ENCODE measurements at places on chromosomes 5 and 9. TPM values are rescaled to one million over a fixed set of nuclear protein-coding genes. Genes with fewer than 3 reads are reported as not detected.

The KIF4B gene
- total RNA-seq = 0.33 TPM

The GNA14 gene
- total RNA-seq = 4.3 TPM

The GPX8 gene
- total RNA-seq = 58.7 TPM

The ELAVL2 gene
- 37.8 TPM for total RNA-seq

The GRXCR2 gene
- not detected for total RNA-seq

The SLC38A9 gene
- total RNA-seq = 52.8 TPM

The RMRP gene
- 5,655 TPM for total RNA-seq

The BTNL8 gene
- total RNA-seq = not detected

The OR13J1 gene
- not detected for total RNA-seq

The SDHA gene
- total RNA-seq = 115 TPM

The C6 gene
- 0.55 TPM for total RNA-seq

The OCLN gene
- total RNA-seq = 19.7 TPM

The CFAP77 gene
- total RNA-seq = 0.66 TPM

The RALGDS gene
- 72.9 TPM for total RNA-seq

The SUSD3 gene
- 2.4 TPM for total RNA-seq

The UNC13B gene
- total RNA-seq = 56.1 TPM

The FRMPD1 gene
- total RNA-seq = 34.9 TPM

The PCDHGA11 gene
- total RNA-seq = 19.0 TPM

The C5orf22 gene
- 37.7 TPM for total RNA-seq

The BHMT2 gene
- 7.5 TPM for total RNA-seq

The TMEFF1 gene
- total RNA-seq = 29.2 TPM

The LRRC14B gene
- total RNA-seq = 4.1 TPM

The NR4A3 gene
- total RNA-seq = 5.1 TPM

The PFN3 gene
- not detected for total RNA-seq

The LHX3 gene
- 18.5 TPM for total RNA-seq

The PPP2R2B gene
- 32.9 TPM for total RNA-seq

The F2RL1 gene
- total RNA-seq = 4.2 TPM

The RNF20 gene
- total RNA-seq = 46.0 TPM

The ACTBL2 gene
- total RNA-seq = not detected

The C5orf34 gene
- 4.4 TPM for total RNA-seq

The CDC25C gene
- total RNA-seq = 3.8 TPM

The MYORG gene
- 3.0 TPM for total RNA-seq

The KCTD16 gene
- 8.7 TPM for total RNA-seq

The TDRD7 gene
- total RNA-seq = 108 TPM

The GADD45G gene
- 130 TPM for total RNA-seq

The GPRIN1 gene
- total RNA-seq = 24.8 TPM

The MXD3 gene
- 14.5 TPM for total RNA-seq

The LAMC3 gene
- total RNA-seq = 9.9 TPM

The RBM22 gene
- total RNA-seq = 51.5 TPM

The ACSL6 gene
- 73.4 TPM for total RNA-seq

The ZNF483 gene
- total RNA-seq = 52.1 TPM

The IRX1 gene
- total RNA-seq = 13.0 TPM

The PKD2L2 gene
- total RNA-seq = not detected

The DCAF12 gene
- total RNA-seq = 40.1 TPM

The ENDOG gene
- 15.3 TPM for total RNA-seq

The CYSTM1 gene
- total RNA-seq = 6.2 TPM

The PCDHGB6 gene
- total RNA-seq = 15.1 TPM

The SPEF2 gene
- 31.1 TPM for total RNA-seq

The NUDT2 gene
- 20.2 TPM for total RNA-seq

The DIRAS2 gene
- total RNA-seq = 96.6 TPM

The ADGRD2 gene
- not detected for total RNA-seq

The SGTB gene
- 21.2 TPM for total RNA-seq

The STING1 gene
- 20.9 TPM for total RNA-seq

The HSD17B3 gene
- 0.82 TPM for total RNA-seq

The GGTA1 gene
- 3.5 TPM for total RNA-seq

The PHF19 gene
- total RNA-seq = 34.6 TPM

The THG1L gene
- 13.2 TPM for total RNA-seq

The NREP gene
- 651 TPM for total RNA-seq

The C5 gene
- total RNA-seq = 10.0 TPM

Measured in camera-type eye (tissue), 1 donor.